Natural killer cell treated with Interleukin-12 subunit alpha and Interleukin-12 subunit beta and Interleukin-15 and Interleukin-18, amount 100 ng/mL, for 72 hours (primary cell): ENCODE measurements at places on chromosomes 6 and 20. TPM values are rescaled to one million over a fixed set of nuclear protein-coding genes. Genes with fewer than 3 reads are reported as not detected.
A peak's percentile ranks its signal among the peaks of the same experiment; 100 is the strongest.

APOBEC2 gene
- total RNA-seq = not detected

GRCh38 chr6:135537741-135538301 is 40.3 kb upstream of the AHI1 start:
- peaks cover 22% of the 10 kb centered on the region for H3K4me1 ChIP-seq
- DNase-seq = peak; percentile 64
- H3K27ac ChIP-seq = peak overlapping the region; percentile 42
- no peaks in the 10 kb centered on the region for H3K36me3 ChIP-seq
- peaks cover 2% of the 10 kb centered on the region for H3K27me3 ChIP-seq
- peak overlapping the region; percentile 2 for H3K4me3 ChIP-seq

CTAGE9 gene
- not detected for total RNA-seq

MAFB gene
- total RNA-seq = 0.64 TPM

- H3K36me3 ChIP-seq = no peaks in the 10 kb centered on the region
- no peak overlapping the region for H3K4me3 ChIP-seq
- no peak overlapping the region for H3K27ac ChIP-seq
- H3K27me3 ChIP-seq = peaks cover 21% of the 10 kb centered on the region
- no peaks in the 10 kb centered on the region for H3K4me1 ChIP-seq
- DNase-seq = no peak
These were observed 51.0 kb upstream of the TFAP2A start for GRCh38 chr6:10465629-10466499.

GRCh38 chr20:3156811-3157619 is 2.6 kb downstream of the FASTKD5 start:
- H3K36me3 ChIP-seq = peaks cover 16% of the 10 kb centered on the region
- no peak for DNase-seq
- peaks cover 41% of the 10 kb centered on the region for H3K4me1 ChIP-seq
- no peaks in the 10 kb centered on the region for H3K27me3 ChIP-seq

GRCh38 chr20:60512443-60512842 is 554.2 kb downstream of the CDH26 start:
- no peaks in the 10 kb centered on the region for H3K36me3 ChIP-seq
- H3K4me3 ChIP-seq = no peak overlapping the region
- DNase-seq = no peak
- H3K4me1 ChIP-seq = no peaks in the 10 kb centered on the region
- H3K27me3 ChIP-seq = peaks cover 17% of the 10 kb centered on the region
- H3K27ac ChIP-seq = no peak overlapping the region

- DNase-seq = no peak
- H3K4me1 ChIP-seq = no peaks in the 10 kb centered on the region
- no peak overlapping the region for H3K27ac ChIP-seq
- H3K36me3 ChIP-seq = no peaks in the 10 kb centered on the region
- peaks cover 6% of the 10 kb centered on the region for H3K27me3 ChIP-seq
- no peak overlapping the region for H3K4me3 ChIP-seq
These were observed 501.0 kb upstream of the MAP3K7 start for GRCh38 chr6:91087908-91088307.

LKAAEAR1 gene
- not detected for total RNA-seq

- H3K27me3 ChIP-seq = peaks cover 8% of the 10 kb centered on the region
- no peak overlapping the region for H3K27ac ChIP-seq
- no peak overlapping the region for H3K4me3 ChIP-seq
These were observed 11.4 kb downstream of the MYB start for GRCh38 chr6:135192256-135193174.

CCHCR1 gene
- 29.2 TPM for total RNA-seq

- H3K4me1 ChIP-seq = no peaks in the 10 kb centered on the region
- H3K27ac ChIP-seq = no peak overlapping the region
- DNase-seq = no peak
- H3K4me3 ChIP-seq = no peak overlapping the region
- H3K36me3 ChIP-seq = no peaks in the 10 kb centered on the region
These were observed 65.7 kb downstream of the SCP2D1 start for GRCh38 chr20:18879262-18879661.

DNA sequence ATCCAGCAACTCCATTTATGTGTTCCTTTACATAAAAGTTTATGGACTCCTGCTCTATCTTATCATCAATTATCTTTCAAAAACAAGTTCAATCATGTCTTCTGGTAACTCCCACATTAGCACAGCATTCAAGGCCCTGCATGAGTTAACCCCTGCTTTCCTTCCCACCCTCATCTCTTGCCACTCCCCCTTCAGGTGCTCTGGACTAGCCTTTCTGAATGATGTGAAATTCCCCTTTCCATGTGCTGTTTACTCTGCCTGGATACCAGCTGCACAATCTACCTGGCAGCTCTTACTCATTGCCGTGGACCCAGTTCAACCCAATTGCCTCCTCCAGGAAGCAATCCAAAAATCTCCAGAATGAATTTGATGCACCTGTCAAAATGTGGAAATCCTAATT is 11.9 kb downstream of the ADGRF4 start:
- H3K36me3 ChIP-seq = no peaks in the 10 kb centered on the region
- H3K4me3 ChIP-seq = no peak overlapping the region
- H3K4me1 ChIP-seq = peaks cover 7% of the 10 kb centered on the region
- DNase-seq = no peak
- H3K27ac ChIP-seq = no peak overlapping the region

DNA sequence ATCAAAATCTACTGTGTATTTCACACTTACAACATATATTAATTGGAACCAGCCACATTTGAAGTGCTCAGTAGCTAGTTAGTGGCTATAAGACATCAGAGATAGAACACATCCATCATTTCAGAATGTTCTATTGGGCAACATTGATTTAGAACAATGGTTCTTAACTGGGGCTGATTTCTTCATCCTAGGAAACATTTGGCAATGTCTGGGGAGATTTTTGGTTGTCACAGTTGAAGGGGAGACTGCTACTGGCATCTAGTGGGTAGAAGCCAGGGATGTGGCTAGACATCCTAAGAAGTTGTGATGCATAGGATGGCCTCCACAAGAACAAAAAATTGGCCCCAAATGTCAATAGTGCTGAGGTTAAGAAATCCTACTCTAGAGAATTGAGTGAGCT is 132.5 kb downstream of the OLIG3 start:
- no peak for DNase-seq
- no peak overlapping the region for H3K4me3 ChIP-seq
- peaks cover 11% of the 10 kb centered on the region for H3K36me3 ChIP-seq
- H3K27ac ChIP-seq = peak overlapping the region; percentile 12
- H3K27me3 ChIP-seq = no peaks in the 10 kb centered on the region

MAD2L1BP gene
- 39.7 TPM for total RNA-seq

GRCh38 chr6:317448-318144 is 25.3 kb downstream of the DUSP22 start:
- DNase-seq = no peak
- peaks cover 35% of the 10 kb centered on the region for H3K4me1 ChIP-seq
- H3K36me3 ChIP-seq = no peaks in the 10 kb centered on the region
- no peaks in the 10 kb centered on the region for H3K27me3 ChIP-seq
- peak overlapping the region; percentile 37 for H3K27ac ChIP-seq

- no peak for DNase-seq
- no peak overlapping the region for H3K4me3 ChIP-seq
- H3K4me1 ChIP-seq = no peaks in the 10 kb centered on the region
- H3K27me3 ChIP-seq = peaks cover 18% of the 10 kb centered on the region
These were observed 159.8 kb upstream of the ARID1B start for GRCh38 chr6:156617376-156617775.

RBCK1 gene
- 159 TPM for total RNA-seq

DNA sequence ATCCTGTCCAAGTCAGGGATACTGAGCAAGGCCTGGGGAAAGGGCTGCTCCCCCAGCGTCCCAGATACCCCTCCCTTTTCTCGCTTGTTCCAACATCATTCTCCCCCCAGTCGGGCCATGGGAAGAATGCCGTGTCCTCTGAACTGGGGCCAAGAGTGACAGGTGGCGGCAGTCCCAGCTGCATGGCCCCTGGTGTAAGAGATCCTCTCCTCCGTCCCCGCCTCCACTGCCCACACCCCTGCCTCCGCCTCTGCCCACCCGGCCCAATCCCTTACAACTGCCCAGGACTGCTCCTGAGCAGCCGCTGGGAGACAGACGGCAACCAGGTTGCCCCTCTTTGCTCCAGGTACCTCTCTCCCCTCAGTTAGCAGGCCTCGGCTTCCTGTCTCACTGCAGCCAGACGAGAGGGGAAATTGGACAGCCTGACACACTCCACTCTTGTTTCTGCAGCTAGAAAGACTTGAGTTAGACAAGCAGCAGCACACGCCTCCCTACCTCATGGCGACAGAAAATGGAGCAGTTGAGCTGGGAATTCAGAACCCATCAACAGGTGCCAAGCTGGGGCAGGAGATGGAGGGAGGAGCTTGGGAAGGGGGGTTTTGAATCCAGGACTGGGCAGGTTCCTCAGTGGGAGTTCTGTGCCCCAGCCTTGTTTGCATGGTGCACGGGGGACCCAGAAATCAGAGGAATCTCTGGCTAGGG is at the start of gene MYLK2:
Gene MYLK2 (plus strand): TSS at position 274 of the 702 bp plus-strand sequence. CDS start 225 bp downstream, at position 499.
- H3K27ac ChIP-seq = no peak within 1 kb of the TSS
- no peaks in the 10 kb centered on the region for H3K36me3 ChIP-seq
- DNase-seq = no peak
- H3K27me3 ChIP-seq = peaks cover 7% of the 10 kb centered on the region

ERVFRD-1 gene
- total RNA-seq = not detected

NDRG3 gene
- 19.0 TPM for total RNA-seq

DNA sequence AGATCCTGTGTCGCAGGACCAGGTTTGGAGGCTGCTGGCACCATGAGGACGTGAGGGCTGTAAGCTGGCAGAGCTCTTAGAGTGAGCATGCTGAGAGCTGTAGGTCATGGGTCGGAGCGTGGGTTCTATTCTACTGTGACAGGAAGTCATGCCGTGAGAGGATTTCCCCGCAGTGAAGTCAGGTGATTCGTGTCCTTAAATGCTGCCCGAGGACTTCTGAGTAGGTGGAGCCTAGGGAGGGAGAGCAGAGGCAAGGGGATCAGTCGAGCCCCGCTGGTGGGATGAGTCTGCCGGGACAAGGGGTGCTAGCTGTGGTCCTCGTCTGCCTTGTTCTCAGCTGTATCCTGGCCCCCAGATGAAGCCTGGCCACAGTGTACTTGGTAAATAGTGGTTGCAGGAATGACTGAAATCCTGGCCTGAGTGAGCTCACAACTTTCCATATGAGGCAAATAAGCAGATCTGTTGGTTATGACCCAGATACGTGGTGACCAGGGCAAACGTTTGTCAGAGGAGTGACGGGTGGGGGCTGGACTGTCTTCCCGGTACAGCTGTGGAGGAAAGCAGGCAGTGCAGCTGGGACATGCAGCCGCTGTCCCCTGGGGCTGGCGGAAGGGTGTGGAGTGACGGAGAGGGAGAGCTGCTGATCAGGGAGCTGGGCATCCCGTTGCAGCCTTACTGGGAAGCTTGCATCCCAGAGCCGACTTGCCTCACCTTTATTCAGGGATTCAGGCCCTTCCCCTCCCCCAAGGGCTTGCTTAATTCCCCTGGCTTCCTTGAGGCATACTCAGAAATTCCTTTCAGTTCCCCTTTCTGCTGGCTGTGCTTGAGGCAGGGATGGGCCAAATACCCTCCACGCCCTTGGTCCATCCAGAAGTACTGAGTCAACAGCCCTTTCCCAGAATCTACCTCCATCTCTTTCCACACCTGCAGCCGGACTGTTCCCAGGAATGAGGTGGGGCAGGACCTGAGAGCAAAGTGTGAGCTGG is 250.9 kb upstream of the RREB1 start:
- H3K36me3 ChIP-seq = no peaks in the 10 kb centered on the region
- DNase-seq = no peak
- peak overlapping the region; percentile 7 for H3K27ac ChIP-seq
- H3K4me3 ChIP-seq = peak overlapping the region; percentile 20

- no peaks in the 10 kb centered on the region for H3K27me3 ChIP-seq
- H3K27ac ChIP-seq = no peak overlapping the region
- no peak for DNase-seq
- H3K4me1 ChIP-seq = no peaks in the 10 kb centered on the region
- no peak overlapping the region for H3K4me3 ChIP-seq
- H3K36me3 ChIP-seq = no peaks in the 10 kb centered on the region
These were observed 47.4 kb upstream of the SRF start for GRCh38 chr6:43123461-43124314.

DNA sequence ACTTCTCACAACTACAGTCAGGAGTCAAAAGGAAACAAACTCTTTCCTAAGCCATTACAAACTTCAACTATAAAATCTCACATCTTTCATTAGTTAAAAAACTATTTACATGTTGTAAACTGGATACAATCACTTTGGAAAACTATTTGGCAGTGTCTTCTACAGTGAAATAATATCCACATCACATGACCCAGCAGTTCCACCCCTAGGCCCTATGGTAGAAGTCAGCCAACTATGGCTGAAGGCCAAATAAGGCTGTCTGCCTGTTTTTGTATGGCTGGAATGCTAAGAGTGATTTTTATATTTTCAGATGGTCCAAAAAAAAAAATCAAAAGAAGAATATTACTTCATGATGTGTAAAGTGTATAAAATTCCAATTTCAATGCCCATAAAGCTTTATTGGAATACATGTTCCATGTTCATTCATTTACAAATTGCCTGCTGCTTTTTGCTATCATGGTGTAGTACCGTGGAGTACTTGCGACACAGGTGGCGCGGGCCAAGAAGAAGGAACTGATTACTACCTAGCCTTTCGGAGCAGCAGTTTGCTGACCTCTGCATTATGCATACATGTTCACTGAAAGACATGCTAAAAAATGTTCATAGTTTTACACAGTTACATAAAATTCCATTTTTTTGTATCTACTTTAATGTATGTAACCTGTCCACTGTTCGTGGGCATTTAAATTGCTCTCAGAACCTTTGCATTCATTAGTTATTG is 129.0 kb downstream of the KIF16B start:
- H3K4me3 ChIP-seq = no peak overlapping the region
- no peak for DNase-seq
- H3K4me1 ChIP-seq = no peaks in the 10 kb centered on the region
- no peaks in the 10 kb centered on the region for H3K27me3 ChIP-seq
- peaks cover 14% of the 10 kb centered on the region for H3K36me3 ChIP-seq
